ENCODE measurements at places on chromosomes 3 and 15. TPM values are rescaled to one million over a fixed set of nuclear protein-coding genes. Genes with fewer than 3 reads are reported as not detected.

Gene THBS1
- 6.3 TPM for total RNA-seq

Gene SCN11A
- total RNA-seq = 0.04 TPM

Gene COX5A
- 194 TPM for total RNA-seq

Gene UROC1
- total RNA-seq = not detected

Gene RAD51
- total RNA-seq = 6.9 TPM

- DNase-seq = no peak
Observed at GRCh38 chr3:105806359-105806758, 62.5 kb downstream of the CBLB start.

- no peak for DNase-seq
Observed at GRCh38 chr3:186599785-186600166, 13.1 kb upstream of the AHSG start.

DNA sequence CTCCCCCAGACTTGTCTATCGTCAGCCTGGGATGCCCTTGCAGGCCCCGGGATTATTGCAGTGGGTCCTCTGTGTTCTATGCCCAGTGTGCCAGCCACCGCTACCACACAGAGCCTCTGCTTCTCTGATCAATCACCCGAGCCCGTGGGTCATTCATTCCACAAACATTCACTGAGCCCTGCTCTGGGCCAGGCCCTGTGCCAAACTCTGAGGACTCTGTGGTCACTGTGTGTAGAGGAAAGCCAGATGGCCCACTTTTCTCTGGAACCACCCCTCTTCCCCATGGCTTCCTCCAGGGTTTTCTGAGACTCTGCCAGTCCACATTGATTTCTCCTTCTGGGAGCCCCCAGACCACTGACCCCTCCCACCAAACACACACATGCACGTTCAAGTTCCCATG lies 55.5 kb downstream of the BSN start:
- no peak for DNase-seq

DNA sequence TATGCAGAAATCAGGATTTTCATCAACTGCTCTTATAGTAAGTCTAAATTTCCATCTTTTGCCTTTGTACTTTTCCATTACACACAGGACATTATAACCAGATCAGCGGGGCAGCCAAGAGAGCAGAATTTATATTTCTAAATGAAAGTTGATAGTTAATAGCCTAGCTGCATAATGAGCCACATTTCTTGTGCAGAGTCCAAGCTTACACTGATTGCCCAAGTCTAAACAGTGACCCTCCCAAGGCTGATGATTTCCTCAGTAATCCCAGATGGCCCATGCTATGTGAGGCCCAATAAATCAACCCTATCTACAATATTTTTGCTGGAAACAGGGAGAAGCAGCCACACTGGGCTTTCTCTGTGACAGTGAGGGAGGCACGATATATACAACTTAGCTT lies 475.8 kb upstream of the KCNMB2 start:
- DNase-seq = no peak

GRCh38 chr3:189307963-189308362 lies 136.2 kb downstream of the TPRG1 start:
- DNase-seq = no peak

DNA sequence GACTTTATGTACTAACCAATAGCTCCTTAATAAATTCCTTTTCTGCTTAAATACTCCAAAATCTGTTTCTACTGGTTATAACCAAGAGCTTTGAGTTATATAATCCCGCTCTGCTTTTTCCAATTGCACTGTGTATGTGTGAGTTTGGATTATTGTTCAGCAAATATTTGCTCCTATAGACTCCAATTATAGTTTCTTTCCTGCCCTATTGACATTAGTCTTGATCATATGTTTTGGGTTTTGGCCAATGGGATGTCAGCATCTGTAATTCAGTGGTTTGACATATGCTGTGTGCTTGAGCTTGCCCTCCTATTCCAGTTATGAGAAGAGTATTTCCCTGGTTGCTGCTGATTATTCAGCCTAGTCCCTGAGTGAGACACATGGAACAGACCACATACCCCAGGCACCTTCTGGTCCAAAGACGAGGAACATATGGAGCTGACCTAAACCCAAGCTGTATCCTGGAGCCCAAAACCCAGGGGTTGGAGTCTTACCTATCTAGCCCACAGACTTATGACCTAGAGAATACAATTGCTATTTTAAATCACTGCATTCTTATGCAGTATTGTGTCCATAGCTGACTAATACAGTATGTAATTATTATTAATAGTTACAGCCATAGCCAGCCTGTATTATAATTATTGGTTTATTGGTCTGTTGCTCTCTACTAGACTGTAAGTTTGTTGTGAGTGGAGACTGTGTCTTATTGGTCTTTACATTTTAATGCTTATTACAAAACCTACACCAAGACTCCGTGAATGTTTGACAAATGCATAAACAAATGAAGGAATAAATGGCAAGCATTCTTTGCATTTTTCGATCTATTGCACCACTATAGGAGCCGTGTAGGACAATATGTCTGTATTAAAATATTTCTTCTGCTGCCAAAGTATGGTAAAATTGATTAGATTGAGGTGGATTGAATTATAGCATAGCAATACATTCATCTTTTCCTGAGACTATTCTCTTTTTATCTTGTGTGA lies 11.7 kb upstream of the ZNF280D start:
- no peak for DNase-seq

GRCh38 chr3:75303741-75304140 lies 360.4 kb upstream of the FRG2C start:
- no peak for DNase-seq

GRCh38 chr3:178787960-178788359 lies 251.7 kb downstream of the KCNMB2 start:
- DNase-seq = no peak

DNA sequence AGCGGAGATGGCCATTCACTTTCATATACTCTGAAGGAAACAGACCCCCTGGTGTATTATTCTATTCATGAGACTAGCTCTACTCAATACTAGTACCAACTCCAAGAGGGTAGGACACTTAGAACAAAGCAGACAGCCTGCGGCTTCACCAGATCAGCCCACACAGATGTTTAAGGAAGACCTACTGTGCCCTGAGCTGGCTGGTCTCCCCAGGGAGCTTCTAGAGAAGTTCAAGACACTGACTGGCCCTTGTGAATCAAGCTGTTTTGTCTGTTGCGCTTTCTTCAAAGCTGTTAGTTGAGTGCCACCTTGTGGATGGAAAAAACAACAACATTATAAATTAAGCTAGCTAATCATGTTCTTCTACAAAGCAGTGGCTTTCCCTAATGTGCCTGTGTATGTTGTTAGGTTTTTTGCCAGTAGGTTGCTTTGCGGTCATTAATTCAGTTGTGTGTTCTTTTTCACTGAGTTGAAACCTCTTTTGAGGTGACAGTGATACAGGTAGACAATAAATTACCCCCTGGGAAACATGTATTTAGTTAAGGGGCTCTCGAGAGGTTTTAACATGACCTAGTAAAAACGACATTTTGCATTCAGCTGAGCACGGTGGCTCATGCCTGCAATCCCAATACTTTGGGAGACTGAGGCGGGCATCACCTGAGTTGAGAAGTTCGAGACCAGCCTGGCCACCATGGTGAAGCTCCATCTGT lies 64.2 kb upstream of the MYZAP start:
- peak; percentile 14 for DNase-seq

GRCh38 chr3:116561529-116561928 lies 116.2 kb upstream of the LSAMP start:
- no peak for DNase-seq

- DNase-seq = no peak
Observed at GRCh38 chr3:112894258-112894657, 47.6 kb upstream of the CD200R1L start.

- DNase-seq = no peak
Observed at GRCh38 chr3:58668247-58668646, 1.7 kb upstream of the FAM3D start.

DNA sequence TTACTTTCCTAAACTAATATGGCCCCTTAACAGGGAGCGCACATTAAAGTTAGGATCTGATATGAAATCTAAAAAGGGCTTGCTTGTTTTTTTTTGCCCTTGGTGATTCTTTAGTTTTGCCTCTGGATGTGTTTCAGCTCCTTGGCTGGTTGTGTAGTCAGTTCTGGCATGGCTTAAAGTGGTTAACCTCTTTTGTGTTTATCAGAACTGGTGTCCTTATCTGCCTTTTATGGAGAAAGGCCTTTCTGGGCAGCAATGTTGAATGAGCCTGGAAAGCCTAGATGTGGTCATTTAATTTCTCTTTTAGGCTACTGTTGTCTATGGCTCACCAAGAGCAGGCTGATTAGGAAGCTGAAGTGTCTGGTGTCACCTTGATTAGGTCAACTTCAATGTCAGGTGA lies 254.5 kb upstream of the ROPN1 start:
- DNase-seq = no peak

GRCh38 chr3:185502987-185503386 lies 4.2 kb upstream of the TMEM41A start:
- DNase-seq = no peak

DNA sequence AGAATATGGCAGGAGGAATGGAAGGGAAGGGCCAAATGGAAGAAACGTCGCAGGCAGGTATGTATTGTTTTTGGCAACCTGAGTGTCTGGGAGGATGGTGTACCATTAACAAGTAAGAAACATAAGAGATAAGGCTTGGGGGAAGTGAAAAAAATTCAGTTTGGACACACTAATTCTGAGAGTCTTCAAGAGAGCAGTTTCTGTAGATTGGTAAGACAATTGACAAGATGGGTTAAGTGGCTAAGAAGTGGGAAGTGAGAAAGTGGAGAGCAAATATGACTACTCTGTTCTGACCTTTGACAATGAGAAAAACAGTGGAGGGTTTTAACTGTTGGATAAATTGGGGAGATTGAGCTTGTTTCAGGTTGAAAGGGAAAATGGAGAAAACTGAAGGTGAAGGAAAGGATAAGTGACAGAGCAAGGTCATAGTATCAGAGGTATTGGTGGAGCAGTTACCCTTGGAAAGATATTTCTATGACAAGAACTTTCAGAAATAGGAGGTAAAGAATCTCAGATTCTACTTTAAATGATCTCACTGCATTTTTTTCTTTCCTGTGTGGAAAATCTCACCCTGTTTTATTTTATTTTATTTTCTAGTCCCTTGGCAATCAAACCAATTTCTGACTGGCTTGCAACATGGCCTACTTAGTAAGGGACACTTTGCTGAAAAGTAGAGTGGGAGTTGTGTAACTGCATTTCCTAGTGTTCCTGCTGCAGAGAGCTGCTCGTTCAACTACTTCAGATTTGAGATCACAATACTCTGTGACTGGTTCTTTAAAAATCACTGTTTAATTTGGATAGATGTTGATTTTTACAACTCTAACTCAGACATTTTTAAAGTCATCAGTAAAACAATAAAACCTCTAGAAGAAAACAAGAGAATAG lies 23.1 kb upstream of the GABPB1 start:
- DNase-seq = no peak

- DNase-seq = no peak
Observed at GRCh38 chr15:90650117-90650955, 66.8 kb upstream of the BLM start.

GRCh38 chr3:122948408-122948807 lies 79.2 kb downstream of the SEMA5B start:
- no peak for DNase-seq

- no peak for DNase-seq
Observed at GRCh38 chr3:183006396-183007002, 26.2 kb upstream of the DCUN1D1 start.

DNA sequence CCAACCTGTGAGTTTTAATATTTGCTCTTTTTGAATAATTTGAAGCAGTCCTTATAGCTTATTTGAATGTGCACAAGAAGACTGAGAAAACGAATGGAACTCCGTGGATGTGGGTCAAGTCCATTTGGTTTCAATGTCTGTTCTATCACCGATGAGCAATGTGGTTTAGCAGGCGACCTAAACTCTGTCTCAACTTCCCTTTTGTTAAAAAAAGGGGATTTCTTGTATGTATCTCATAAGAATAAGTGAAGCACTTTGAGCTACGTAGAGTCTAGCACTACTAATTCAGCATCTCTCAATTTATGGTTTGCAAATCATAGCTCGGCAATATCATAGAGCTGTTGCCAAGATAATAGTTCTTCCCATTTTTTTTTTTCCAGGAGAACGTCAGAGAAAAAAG lies 4.6 kb upstream of the SKIL start:
- no peak for DNase-seq

- no peak for DNase-seq
Observed at GRCh38 chr3:21174461-21174860, 576.5 kb downstream of the ZNF385D start.

DNA sequence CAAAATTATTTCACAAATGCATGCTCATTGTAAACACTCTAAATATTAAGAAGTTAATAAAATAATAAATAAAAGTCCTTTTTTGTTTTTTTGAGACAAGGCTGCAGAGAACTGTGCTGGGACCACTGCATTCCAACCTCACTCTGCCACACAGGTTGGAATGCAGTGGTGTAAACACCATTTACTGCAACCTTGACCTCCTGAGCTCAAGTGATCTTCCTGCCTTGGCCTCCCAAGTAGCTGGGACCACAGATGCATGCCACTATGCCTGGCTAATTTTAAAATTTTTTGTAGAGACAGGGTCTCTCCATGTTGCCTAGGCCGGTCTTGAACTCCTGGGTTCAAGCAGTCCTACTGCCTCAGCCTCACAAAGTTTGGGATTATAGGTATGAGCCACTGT lies 578.4 kb downstream of the ZIC1 start:
- no peak for DNase-seq

- DNase-seq = no peak
Observed at GRCh38 chr15:91302588-91303439, 202.8 kb downstream of the SV2B start.

DNA sequence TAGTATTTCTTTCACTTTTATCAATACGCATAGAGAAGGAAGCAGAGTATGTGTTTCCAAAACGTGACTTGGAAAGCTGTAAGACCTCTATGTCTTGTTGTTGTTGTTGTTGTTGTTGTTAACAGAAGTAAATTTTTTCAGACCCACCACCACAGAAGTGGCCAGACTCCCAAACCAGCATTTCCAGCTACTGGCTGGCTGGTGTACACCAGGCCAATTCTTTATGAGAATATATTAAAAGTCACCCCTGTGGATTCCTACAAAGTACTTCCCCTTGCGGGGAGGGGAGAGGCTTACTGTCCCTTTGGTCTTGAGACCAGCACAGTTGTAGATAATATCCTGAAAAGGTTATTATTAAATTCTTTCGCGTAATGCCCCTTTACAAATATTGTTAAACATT lies 1.6 kb upstream of the FOXP1 start:
- no peak for DNase-seq
